ENCODE measurements at places on chromosomes 5 and 9.

- DNase-seq: no peak
Observed at GRCh38 chr5:105745111-105745510, 1925.6 kb downstream of the EFNA5 start.

- no peak for DNase-seq
Observed at GRCh38 chr9:76289042-76289441, 105.2 kb downstream of the RFK start.

DNA sequence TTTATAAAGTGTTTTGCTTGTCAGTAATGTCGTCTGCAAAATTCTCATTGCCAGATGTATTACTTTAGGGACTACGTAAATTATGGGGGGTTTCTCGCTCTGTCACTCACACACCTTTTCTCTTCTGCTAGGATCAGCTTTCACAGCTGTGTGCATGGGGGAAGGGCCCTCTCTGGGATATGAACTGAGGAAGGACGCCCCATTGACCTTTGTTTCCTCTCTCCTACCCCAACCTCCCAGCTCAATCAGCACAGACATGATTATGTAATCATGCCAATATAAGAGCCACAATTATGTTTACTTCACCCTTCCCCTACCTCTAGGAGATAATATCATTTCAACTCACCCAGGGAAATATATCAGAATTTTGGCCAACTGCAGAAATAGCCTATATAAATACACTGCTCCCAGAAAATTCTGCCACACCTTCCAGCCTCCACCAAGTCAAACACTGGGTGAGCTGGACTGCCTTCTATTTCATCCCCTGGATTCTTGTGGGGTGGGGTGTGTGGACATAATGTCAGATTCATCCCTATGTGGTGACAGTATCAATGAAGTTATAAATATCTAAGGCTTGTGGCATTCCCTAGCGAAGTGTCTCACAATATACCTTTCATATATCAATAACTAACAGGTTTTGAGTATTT is 12.6 kb upstream of the SEMA5A start:
- no peak for DNase-seq

DNA sequence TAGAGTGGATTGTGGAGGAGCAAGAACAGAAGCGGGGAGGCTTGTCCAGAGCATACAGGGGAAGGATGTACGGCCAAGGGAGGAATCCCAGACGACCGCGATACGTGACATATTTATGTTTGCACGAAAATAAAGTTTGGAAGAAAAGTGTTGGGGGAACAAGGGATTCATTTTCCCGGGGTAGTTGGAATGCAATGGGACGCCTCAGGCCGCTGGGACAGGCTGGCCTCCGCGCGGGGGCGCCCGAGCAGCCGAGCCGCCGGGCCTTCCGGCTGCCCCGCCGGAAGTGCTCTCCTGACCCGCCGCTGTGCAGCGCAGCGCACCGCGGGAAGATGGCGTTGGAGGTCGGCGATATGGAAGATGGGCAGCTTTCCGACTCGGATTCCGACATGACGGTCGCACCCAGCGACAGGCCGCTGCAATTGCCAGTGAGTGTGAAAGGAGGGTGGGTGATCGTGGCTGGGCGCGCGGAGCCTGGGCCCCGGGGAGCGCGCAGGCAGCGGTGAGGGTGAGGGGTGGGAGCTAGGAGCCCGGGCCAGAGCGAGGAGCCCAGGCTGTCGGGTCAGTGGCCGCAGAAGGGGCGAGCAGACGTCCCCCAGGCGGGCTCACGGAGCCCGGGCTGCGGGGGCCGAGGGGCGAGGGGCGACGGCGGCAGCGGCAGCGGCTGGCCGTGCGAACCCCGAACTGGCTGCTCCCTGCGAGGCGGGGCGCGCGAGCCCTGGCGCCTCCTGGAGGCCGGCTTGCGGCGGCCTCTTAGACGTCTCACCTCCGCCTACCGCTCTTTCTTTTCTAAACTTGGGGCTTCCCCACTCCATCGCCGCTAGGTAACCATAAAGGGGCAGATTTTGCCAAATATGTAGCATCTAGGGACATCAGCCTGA is at the start of gene PHAX:
TSS of gene PHAX (plus strand) at position 317 of the 881 bp plus-strand sequence. CDS start at position 333, 16 bp downstream.
- DNase-seq: peak; percentile 69

- no peak for DNase-seq
Observed at GRCh38 chr5:72618708-72619107, 111.5 kb upstream of the ZNF366 start.

DNA sequence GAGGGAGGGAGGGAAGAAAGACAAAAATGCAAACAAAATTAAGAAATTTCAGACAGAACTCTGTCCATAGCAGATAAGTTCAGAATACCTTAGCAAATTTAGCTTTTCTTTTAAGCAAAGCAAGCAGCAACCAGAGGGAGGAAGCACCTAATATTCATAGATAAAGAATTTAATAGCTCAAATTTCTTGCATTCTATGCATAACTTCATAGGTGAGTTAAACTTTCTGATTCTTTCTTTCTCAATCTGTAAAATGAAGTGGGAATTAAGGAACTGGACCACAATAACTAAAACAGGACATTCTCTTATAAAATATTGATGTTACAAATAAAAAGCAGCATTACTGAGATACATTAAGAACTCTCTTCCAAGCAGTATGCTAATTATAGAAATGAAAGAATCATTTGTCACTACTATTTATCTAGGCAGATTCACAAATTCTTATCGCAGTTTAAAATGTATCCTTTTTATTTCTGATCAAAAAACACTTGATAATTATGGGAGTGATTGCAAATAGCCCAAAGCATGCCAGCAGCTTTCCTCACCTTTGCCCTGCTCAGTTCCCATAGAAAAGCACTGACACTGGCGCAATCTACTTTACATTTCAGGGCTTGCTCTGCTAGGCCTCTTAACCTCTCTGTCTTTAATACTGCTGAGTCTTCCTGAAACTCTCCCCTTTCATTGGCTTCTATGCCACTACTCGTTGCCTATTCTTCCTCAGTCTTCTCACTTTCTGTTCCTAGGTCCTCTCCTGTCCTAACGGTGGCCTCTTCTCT is 341.8 kb downstream of the PIK3R1 start:
- no peak for DNase-seq

- DNase-seq: peak; percentile 64
Observed at GRCh38 chr5:172748341-172748843, 22.6 kb downstream of the DUSP1 start.
